ENCODE measurements at places on chromosomes 3 and 15.

DNA sequence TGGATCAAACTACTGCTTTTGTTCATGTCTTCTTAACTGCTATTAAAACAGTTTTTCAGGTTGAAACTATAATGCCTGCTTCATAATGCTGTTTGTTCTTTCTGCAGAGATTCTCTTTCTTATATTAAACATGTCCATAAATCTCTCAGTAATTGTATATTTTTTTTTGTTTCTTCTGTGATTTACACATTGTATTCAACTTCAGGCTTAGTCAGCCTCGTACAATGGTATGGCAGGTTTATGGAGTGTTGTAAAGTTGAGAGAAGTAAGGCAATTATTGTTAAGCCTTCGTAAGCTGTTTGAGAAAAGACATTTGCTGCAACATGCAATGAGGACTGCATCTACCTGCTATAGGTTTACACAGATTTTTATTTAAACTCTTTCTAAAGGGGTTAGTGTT is 977.1 kb downstream of the DIPK2A start:
- no peak for DNase-seq

DNA sequence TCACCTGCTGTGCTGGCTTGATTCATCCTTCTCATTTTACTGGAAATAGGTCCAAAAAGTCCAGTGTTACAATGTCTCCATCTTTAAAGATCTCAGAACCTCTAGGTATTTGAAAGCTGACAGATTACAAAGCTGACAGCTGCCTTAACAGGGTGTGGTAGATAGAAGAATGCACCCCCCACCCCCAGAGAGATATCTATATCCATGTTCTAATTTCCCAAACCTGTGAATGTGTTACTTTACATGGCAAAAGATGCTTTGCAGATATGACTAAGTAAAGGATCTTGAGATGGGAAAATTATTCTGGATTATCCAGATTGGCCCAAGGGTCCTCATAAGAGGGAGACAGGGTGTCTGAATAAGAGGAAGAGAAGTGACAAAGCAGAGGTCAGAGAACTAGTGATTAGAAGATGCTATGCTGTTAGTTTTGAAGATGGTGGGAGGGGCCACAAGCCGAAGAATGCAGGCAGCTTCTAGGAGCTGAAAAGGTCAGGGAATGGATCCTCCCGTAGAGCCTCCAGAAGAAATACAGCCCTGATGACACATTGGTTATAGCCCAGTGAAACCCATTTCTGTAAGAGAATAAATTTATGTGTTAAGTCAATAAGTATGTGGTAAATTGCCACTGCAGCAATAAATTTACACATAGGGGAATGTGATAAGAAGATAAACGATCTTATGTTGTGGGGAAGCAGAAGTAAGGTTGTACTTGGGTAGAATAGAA is 21.5 kb upstream of the FSTL1 start:
- DNase-seq = no peak

- no peak for DNase-seq
Measured at GRCh38 chr3:40104441-40104840, 205.1 kb upstream of the EIF1B start.

- no peak for DNase-seq
Measured at GRCh38 chr15:88504445-88504844, 36.9 kb downstream of the MRPS11 start.

DNA sequence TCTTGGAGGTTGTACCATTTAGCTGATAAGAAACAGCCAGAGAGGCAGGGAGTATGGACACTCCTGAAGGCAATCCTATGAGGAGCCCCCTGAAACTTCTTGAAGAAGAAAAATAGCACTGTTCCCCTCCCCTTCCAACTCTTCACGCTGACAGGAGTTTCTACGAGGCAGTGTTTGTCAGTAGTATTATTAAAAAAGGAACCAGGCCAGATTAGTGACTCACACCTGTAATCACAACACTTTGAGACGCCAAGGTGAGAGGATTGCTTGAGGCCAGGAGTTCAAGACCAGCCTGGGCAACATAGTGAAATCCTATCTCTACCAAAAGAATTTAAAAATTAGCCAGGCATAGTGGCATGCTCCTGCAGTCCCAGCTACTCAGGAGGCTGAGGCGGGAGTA is 38.7 kb downstream of the WWTR1 start:
- no peak for DNase-seq

DNA sequence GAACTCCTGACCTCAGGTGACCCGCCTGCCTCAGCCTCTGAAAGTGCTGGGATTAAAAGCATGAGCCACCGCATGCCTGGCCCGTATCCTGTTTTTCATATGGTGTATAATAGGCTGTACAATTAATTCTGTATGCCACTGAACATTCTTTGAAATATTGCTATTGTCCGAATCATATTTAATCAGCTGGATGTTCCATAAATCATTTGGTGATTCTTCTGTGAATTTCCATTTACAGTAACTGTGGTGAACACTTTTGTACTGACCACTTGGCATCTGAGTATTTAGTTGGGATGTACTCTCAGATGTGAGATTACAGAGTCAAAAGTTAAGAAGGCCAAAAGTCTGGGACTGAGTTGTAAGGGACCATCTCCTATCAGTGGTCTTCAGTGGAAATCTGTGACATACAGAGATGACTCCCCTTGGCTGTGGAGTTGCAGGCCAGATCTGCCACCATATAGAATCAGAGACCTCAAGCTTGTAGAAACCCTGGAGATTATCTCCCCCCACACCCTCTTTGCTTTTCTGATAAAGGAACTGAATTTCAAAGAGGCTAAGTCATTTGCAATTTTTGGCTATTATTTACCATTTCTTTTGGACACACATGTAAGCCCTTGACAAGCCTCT is 25.7 kb upstream of the DYNC1LI1 start:
- no peak for DNase-seq

DNA sequence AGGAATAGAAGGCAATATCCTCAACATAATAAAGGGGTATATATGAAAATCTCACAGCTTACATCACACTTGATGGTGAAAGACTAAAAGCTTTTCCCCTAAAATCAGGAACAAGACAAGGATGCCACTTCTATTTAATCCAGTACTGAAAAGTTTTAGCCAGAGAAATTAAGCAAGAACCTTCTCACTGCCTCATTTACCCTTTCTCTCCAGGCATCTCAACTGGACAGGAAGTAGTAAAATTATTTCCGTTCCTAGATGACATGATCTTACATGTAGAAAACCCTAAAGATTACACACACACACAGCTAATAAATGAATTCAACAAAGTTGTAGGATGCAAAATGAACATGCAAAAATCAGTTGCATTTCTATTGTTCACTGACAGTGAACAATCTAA is 11.2 kb downstream of the SCAP start:
- DNase-seq = no peak

DNA sequence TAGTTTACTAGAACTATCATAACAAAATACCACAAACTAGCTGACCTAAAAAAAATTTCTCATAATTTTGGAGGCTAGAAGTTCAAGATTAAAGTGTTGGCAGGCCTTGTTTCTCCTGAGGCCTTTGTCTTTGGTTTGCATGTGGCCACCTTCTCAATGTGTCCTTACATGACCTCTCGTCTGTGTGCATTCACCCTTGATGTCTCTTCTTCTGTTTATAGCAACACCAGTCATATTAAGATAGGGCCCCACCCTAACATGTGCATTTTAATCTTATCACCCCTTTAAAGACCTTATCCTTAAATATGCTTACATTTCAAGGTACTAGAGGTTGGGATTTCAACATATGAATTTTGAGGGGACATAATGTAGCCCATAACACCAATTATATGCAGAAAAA is 177.0 kb downstream of the ZBBX start:
- no peak for DNase-seq

DNA sequence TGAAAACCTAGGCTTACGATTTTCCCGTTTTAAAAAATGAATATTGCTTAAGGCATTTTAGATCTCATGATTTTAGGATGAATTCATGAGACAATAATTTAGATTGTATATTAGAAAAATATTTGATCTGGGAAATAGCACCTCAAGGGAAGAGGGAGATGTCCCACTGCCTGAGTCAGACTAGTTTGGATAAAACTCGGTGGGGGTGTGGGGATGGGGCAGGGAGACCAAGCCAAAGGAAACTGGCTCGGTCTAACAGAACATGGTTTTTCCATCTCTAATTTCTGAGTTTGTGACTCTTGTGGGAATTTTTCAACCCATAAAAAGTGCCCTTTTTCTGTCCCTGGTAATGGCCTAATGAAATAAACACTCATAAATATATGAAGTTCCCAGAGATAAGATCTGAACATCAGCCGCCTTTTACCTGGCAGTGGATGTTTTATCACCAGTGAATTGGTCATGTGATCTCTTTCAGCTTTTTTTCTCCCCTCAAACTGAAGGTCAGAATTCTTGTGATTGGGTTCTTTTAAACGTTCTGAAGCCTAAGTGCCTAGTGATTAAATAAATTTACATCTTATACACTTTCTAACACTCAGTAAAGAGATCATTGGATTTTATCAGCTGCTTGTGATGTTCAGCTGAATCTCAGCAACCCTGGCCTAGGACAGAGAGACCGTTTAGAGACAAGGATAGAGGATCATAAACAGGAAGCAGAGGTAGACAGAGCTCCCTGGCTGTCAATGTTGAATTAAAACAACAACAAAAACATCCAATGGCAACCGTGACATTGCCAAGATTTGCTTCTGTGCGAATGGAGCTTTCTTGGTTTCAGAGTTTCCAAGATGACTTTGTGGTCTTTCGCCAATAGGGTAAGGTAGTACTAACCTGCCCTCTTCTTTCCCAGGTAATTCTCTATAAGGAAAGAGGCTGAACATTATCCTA is 1038.2 kb downstream of the MCTP2 start:
- DNase-seq = no peak

DNA sequence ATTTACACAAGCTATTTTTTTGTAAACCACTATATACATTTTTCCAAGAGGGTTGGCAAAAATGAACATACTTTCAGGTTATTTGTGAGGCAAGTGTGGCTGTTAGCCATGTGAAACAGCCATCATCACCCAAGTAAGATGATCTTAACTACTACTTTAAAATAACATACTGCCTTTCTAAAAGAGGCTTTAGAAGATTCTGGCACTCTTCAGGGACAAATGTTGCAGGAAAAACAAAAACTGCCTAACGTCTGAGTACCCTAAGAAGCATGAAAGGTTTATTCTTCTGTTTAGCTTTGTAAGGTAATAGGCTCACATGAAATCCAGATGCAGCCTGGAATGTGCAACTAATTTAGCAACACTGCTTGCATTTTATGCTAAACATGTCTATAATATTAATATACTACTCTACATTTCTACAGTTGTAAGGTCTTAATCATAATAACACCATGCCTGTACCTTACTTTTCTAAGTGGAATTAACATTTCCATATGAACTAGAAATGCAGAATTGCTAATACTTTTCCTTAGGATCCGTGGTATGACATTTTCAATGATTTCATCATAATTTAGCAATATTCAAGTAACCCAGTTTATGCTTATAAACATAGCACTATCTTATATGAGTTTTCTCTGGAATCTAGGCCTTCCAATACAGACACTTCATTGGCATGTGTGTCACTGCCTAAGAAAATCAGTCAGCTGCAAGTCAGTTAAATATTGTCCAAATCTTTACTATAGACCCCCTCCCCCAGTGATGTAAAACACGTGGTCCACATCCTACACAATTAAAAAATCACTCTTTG is 4.5 kb upstream of the LSAMP start:
- DNase-seq = no peak

- DNase-seq = no peak
Measured at GRCh38 chr3:10353160-10353559, 32.2 kb upstream of the SEC13 start.

GRCh38 chr15:64634027-64634426 is 141.4 kb downstream of the RBPMS2 start:
- DNase-seq = no peak

DNA sequence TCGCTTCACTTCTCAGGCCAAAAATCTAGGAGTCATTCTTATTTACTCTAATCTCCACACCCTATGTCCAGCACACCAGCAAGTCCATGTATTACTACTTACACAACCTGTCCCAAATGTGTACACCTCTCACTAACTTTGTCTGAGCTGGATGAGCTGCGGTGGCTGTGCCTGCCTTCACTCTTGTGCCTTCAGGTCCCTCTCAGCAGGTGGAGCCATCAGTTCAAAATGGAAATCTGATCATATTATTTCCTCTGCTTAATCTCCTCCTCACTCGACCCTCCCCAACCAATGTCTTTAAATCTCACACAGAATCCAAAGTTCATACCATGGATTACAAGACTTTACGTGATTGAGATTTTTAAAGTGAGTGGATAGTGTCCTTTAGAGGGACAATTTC is 82.8 kb downstream of the SSR3 start:
- no peak for DNase-seq

- DNase-seq = no peak
Measured at GRCh38 chr15:53918180-53919079, 59.8 kb upstream of the UNC13C start.
